ENCODE measurements at places on chromosomes 4 and X. TPM values are rescaled to one million over a fixed set of nuclear protein-coding genes. Genes with fewer than 3 reads are reported as not detected.

The TDO2 gene
- not detected for total RNA-seq

The HSD17B13 gene
- 5.1 TPM for total RNA-seq

The LONRF3 gene
- total RNA-seq: 16.0 TPM

The SMPX gene
- 1.0 TPM for total RNA-seq

The USP17L12 gene
- total RNA-seq: not detected

The IGSF1 gene
- 7.5 TPM for total RNA-seq

The CXCL11 gene
- not detected for total RNA-seq

The GC gene
- total RNA-seq: not detected

The TCP11X2 gene
- total RNA-seq: not detected

The OPRPN gene
- total RNA-seq: 1.0 TPM

The RENBP gene
- 6.6 TPM for total RNA-seq

The PABPC1L2B gene
- total RNA-seq: not detected

The MAGEA4 gene
- total RNA-seq: not detected

DNA sequence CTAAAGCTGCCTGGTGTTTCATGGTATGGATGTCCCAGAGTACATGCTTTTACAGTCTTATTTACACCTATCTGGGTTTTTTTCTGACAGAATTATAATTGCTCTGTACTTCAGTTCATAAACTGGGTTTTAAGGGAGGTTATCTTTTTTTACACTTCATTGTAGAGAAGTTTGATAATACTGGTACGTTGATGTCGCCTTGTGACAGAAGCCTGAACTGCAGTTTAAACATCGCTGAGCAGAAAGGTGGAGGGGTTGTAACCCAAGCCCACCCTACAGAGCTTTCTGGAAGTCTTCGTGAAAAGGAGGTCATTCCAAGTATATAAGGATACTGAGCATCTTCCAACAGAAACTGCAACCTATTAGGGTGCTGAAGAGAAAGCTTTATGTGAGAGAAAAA is 46.4 kb downstream of the BEX1 start:
- no peak for DNase-seq

GRCh38 chrX:54747733-54748393 is 50.2 kb downstream of the ITIH6 start:
- DNase-seq: no peak

- DNase-seq: no peak
Measured at GRCh38 chrX:139078761-139079280, 367.3 kb upstream of the FGF13 start.

DNA sequence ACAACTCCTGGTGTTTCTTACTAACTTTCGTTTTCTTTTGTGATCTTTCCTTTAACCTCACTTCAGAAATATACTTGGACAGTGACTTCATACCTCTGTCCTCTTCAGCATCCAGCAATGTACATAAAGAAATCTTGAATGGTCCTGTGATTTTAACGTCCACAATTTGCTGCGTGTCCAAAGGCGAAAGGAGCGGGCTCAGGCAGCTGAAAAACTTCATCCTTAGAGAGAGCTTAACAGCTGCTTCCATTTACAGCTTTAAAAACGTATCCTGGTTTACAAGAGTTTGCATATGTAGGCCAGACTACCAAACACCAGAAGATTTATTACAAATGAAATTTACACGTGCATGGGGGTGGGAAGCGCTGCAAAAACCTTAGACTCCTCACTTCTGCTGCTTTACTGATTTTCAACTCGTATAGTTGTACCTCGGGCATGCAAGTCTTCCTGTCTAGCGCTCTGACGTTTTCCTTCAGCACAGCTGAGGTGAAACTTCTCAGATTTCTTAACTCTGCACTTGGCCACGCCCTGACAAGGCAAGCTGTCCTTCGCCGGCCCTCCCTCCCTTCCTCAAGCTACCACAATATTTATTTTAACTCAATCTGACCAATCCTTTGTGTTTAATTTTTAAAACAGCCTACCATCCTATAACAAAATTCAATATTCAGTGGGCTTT is 406.4 kb downstream of the FAM47A start:
- DNase-seq: peak; percentile 48

GRCh38 chr4:34643476-34643875 is 1600.8 kb downstream of the ARAP2 start:
- no peak for DNase-seq

- DNase-seq: no peak
Measured at GRCh38 chrX:153307276-153308178, 14.0 kb downstream of the PNMA6F start.

- DNase-seq: no peak
Measured at GRCh38 chrX:112043997-112044396, 38.6 kb downstream of the TRPC5 start.

DNA sequence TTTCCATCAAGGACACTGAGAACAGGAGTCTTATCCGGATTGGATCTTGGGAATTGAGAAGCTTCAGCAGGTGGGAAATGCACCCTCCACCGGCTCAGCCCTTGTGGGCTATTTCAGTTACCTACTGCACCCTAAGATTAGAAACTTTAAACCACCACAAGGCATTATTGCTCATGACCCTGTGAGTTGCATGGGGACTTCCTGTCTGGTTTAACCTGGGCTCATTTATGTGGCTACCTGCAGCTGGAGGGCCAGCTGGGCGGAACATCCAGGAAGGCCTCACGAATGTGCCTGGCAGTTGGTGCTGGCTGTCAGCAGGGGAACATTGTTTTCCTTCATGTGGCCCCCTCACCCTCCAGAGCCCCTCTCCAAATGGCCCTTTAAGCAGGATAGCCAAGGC is 164.1 kb downstream of the DEFB131A start:
- DNase-seq: no peak

GRCh38 chr4:24226667-24227066 is 336.8 kb upstream of the PPARGC1A start:
- DNase-seq: no peak

GRCh38 chr4:88879991-88880390 is 177.0 kb downstream of the FAM13A start:
- no peak for DNase-seq

DNA sequence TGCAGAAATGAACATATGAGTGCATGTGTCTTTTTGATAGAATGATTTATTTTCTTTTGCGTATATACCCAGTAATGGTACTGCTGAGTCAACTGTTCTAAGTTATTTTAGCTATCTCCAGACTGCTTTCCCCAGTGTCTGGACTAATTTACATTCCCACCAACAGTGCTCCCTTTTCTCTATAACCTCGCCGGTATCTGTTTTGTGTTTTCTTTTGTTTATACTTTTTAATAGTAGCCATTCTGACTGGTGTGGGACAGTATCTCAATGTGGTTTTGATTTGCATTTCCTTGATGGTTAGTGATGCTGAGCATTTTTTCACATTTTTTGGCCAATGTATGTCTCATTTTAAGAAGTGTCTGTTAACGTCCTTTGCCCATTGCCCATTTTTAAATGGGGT is 218.6 kb upstream of the KCNIP4 start:
- no peak for DNase-seq

DNA sequence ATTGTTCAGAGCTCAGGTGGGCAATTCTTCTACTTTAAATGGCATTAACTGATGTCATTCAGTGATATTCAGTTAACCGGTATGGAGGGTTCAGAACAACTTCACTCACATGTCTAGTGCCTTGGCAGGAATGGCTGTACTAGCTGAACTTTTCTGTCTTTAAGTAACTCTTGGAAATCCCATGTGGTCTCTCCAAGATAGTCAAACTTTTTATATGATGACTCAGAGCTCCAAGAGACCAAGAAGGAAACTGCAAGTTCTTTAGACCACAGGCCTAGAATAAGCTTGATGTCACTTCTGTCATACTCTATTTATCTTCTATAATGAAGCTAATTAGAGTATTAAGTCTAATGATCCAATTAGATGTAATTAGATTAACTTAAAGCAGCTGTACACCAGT is 24.9 kb downstream of the LHFPL1 start:
- DNase-seq: no peak

DNA sequence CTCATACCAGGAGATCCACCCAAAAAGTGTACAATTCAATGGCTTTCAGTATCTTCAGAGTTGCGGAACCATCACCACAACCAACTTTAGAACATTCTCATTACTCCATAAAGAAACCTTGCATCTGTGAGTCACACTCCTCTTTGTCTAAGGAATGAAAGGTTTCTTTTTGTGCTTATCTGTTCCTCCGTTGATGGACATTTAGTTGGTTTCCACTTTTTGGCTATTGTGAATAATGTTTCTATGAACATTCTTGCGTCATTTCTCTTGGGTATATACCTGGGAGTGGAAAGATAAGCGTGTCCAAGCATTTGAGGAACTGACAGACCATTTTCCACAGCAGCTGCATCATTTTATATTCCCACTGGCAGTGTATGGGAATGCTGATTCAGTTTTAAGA is 10.6 kb downstream of the FAM184B start:
- DNase-seq: no peak

GRCh38 chr4:187317799-187318198 is 594.1 kb upstream of the FAT1 start:
- DNase-seq: no peak

- DNase-seq: no peak
Measured at GRCh38 chr4:8030121-8030781, 90.6 kb upstream of the AFAP1 start.

DNA sequence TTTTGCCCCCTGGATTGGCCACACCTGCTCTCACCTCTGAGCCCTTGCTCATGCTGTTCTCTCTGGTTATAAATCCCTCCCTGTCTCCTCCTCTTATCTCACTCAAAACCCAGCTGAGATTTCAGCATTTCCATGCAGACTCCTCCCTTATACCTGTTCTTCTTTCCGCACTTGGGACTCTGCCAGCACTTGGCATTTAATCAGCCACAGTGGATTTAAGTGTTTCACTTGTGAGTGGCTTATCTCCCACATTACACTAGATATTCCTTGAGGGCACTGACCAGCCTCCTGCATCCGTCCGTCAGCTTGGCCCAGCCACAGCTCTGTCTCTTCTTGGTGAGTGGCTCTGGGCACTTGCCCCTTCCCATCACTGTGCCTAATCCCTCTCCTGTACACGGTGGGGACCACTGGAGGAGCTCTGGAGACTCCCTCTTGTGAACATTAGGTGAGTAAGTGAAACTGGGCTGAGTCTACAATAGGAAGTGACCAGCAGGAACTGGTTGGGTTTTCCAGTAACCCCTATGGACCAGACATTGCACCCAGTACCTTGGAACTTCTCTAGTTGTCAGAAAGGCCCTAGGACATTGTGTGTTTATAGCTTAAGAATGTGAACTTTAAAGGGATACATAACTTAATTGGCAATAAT is 19.9 kb downstream of the FGFBP1 start:
- no peak for DNase-seq

DNA sequence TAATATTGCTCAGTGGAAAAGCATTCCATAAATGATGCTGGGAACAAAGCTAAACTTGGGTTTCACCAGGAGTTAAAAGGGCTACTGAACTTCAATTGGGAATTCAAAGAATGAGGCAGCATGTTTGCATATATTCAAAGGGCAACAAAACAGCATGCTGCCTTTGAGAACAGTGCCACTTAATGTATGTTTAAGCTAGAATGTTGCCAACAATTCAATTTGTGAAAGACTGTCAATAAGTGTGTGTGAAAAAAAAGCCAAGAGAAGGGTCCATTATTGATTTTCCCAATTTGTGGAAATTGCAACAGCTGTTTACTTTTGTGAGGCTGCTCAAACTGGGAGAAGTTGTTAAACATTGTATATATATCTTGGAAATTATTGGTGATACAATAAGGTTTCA is 701.9 kb upstream of the ACTRT1 start:
- DNase-seq: no peak

GRCh38 chrX:13076176-13076961 is 31.9 kb upstream of the FAM9C start:
- DNase-seq: no peak

- no peak for DNase-seq
Measured at GRCh38 chr4:125975861-125976397, 661.2 kb downstream of the FAT4 start.

- no peak for DNase-seq
Measured at GRCh38 chr4:69888336-69888735, 28.4 kb upstream of the SULT1E1 start.

DNA sequence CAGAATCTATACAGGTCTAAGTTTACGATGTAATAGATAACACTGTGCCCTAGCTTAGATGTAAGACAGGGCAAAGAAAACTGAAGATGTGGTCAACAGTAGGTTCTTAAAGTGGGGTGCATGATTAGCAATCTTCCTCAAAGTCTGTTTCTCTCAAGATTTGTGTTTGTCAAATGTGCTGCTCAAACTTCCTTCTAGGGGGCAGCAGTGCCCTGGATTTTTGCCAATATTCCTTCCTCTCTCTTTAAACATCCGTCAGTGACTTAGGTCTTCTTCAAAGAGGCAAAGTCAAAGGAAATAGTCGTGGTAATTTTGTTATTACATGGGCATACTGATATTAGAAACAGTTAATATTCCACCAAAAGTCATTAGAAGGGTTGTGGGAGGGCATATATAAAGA is 4.2 kb upstream of the PDHA2 start:
- no peak for DNase-seq

DNA sequence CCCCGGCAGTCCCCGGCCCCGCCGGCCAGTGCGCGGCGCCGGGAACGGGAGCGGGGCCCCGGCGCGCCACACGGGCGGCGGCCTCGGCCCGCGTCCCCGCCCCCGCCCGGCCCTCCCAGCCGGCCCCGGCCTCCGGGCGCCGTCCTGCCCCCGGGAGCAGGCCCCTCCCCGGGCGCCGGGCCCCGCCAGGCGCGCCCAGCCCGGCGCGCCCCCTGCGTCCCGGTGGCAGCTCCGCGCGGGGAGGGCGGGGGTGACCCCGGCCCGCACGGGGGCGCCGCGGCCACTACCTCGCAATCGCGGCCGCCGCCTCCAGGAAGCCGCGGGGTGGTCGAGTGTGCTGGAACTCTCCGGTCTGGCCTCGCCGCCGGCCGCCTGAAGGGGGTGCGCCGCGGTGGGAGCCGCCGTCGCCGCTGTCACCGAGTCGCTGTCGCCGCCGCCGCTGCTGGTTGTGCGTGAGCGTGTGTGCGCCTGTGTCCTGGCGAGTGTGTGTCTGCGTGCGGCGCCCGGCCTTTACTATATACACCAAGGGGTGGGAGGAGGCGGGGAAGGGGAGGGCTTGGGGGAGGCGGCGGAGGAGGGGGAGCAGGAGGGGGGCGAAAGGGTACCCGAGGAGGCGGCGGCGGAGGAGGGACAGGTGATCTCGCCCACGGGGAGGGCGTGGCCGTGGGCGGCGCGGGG is at the start of gene RAI2:
RAI2 (minus strand) TSS at position 488 of the 678 bp plus-strand sequence. CDS start 59,288 bp downstream, outside the sequence.
- peak; percentile 60 for DNase-seq

GRCh38 chr4:143377611-143378099 is 41.0 kb downstream of the GAB1 start:
- DNase-seq: no peak

DNA sequence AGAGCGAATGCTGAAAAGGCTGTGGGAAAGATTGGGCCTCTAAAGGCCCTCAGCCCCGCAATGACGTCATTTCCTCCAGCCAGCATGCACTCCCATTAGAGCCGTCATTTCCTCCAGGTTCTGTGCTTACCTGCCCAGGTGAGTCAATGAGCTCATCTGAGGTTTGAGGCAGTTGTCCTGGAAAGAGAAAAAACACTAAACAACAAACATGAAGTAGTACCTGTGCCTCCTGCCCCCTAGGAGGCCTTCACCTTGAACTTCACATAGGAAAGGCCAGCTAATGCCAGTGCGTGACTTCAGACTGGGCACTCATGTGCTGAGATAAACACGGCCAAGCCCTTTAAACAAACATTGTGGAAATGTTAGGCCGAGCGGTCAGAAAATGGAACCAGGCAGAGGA is 55.9 kb downstream of the FHDC1 start:
- DNase-seq: no peak

- DNase-seq: no peak
Measured at GRCh38 chr4:15668566-15669435, 12.8 kb upstream of the FAM200B start.
